ENCODE measurements at places on chromosomes 12 and 14.

DNA sequence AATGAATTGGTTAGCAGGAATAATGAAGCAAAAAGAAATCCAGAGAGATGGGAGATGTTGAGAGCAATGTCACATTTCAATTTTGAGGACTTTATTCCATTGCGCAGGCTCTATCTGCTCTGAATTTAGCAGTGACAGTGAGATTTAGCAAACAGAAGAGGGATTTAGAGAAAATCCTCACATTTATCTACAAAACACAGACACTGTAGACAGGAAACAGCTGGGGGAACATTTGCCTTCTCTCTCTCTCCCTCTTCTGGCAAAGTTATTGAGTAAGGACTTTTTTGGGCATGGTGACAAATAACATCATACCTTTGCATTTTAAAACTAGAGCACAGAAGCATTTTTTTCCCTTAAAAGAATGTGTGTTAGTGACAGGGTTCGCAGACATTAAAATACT, at the start of gene IGF1:
TSS of gene IGF1 (minus strand) at position 158 of the 400 bp plus-strand sequence. CDS start 182 bp downstream, outside the sequence.
- no peak for DNase-seq

DNA sequence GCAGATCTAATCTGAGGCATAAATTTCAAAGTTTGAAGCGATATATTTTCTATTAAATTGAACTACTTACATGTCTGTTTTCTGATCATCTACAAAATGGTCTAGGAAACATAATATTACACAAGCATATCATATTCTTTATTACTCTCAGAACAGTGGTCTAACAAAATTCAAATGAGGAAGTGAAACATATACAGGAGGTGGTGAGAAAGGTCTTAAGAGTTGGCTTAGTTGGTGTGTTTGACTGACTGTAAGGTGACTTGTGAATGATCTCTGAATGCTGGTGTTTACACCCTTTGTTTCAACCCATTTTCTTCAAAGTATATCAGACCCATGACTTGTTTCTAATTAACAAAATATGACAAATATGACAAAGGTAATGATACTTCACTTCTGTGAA, 1156.8 kb downstream of the SLC16A7 start:
- DNase-seq: no peak

GRCh38 chr12:18576648-18577047, 161.2 kb downstream of the PLCZ1 start:
- DNase-seq: no peak

DNA sequence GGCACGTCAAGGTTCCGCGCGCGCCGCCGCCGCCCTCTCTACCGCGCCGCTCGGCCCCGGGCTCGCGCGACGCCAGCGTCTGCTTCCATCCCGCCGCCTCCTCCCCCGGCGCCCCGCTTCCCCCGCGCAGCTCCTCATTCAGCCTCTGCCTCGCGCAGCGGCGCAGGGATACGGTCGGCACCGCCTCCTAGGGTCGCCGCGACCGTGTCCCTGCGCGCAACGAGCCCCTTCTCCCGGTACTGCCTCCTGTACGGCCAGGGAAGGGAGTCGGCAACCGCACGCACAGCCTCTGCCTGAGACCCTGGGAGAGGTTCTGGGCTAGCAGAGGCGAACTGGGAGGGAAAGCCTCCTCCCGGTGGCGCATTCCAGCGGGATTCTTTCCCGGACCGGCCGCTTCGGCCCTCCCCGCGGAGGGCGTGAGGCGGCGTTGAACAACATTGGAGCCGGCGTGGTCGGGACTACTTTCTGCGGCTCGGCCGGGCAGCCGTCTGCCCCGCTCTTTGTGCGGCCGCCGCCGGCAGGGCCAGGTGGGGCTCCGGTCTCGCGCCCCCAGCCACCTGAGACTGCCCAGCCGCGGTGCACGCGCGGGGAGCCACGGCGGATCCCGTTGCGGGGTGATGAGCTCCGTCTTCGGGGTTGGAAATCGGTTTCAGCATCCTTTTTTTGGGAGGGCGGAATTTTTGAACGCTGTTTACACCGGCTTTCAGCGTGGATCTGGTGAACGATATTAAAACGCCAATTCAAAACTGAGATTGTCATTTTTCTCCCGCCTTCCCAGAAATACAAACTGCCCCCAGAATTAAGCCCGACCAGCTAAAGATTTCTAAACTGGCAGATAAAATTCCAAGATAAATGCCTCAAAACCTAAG, at the start of gene LRP6:
TSS of gene LRP6 (minus strand) at position 172 of the 869 bp plus-strand sequence. CDS start 309 bp downstream, outside the sequence.
- DNase-seq: no peak

GRCh38 chr12:101653030-101653429, 44.4 kb upstream of the CHPT1 start:
- DNase-seq: no peak

DNA sequence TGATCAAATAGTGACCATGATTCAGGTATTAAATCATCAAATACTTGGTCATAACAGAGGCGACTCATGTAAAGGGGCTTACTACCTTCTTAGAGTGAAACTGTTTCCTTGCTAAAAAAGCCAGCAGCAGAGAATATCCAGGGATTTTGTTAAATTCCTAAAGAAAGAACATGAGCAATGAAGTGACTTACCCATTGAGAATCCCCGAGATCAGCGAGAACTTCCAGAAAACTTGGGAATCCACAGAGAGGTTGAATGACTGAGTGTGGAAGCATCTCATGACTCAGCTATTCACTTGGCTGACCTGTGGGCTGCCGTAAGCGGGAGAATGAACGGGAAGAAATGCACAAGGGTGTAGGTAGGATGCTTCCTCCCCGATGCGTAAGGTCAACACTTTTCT, 85.3 kb upstream of the KCNA1 start:
- DNase-seq: no peak

DNA sequence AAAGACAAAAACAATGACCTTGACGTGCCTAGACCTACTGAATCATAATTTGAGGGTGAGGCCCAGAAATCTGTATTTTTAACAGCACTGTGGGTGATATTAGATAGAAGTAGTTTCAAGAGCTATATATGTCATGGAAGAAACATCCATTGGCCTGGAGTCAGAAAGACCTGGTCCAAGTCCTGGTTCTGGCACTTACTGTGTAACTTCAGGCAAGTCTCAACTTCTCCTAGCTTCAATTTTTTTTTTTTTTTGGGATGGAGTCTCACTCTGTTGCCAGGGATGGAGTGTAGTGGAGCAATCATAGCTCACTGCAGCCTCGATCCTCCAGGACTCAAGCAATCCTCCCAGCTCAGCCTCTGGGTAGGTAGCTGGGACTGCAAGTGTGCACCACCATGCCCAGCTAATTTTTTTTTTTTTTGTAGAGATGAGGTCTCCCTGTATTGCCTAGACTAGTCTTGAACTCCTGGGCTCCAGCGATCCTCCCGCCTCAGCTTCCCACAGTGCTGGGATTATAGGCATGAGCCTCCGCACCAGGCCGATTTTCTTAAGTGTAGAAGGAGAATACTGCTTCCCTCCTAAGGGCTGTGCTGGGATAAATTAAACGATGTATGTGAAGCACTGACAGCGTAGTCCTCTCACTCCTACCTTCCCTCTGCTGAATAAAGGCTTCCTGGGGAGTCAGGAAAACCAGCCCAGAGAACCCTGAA, 14.3 kb upstream of the GPX2 start:
- DNase-seq: no peak

DNA sequence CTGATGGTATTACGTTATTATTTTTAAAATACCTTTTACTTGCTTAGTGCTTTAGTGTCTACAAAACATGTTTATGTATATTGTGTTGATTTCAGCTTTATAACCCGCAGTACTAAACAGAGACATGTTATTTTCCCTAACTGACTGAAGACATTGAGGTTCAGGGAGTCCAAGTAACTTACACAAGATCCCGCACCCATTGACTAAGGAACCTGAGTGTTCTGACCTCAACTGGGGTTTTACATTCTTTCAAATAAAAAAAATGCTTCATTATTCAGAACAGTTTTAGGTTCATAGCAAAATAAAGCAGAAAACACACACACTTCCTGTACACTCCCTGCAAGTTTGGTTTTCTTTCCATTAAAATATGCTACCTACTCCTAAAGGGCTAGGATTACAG, 60.4 kb upstream of the METAP2 start:
- DNase-seq: no peak

DNA sequence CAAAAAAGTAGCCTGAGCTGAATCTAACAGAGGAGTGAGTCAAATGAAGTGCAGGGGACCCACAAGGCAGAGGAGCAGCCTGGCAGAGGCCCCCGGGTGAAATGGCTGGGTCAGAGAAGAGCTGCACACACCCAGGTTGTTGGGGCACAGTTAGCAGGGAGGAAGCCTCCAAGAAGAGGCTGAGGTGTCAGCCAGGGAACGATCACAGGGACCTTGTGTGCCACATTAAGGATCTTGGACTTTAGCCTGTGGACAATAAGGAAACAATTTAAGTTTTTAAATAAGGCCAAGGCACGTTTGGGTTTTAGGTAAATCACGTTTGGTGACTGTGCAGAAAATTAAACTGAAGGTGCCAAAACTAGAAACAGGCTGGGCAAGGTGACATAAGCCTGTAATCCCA, 35.1 kb downstream of the OR10P1 start:
- no peak for DNase-seq
